ENCODE measurements at places on chromosomes 1 and 21.

GRCh38 chr1:115782571-115783281 lies 14.2 kb upstream of the CASQ2 start:
- DNase-seq, result no peak

DNA sequence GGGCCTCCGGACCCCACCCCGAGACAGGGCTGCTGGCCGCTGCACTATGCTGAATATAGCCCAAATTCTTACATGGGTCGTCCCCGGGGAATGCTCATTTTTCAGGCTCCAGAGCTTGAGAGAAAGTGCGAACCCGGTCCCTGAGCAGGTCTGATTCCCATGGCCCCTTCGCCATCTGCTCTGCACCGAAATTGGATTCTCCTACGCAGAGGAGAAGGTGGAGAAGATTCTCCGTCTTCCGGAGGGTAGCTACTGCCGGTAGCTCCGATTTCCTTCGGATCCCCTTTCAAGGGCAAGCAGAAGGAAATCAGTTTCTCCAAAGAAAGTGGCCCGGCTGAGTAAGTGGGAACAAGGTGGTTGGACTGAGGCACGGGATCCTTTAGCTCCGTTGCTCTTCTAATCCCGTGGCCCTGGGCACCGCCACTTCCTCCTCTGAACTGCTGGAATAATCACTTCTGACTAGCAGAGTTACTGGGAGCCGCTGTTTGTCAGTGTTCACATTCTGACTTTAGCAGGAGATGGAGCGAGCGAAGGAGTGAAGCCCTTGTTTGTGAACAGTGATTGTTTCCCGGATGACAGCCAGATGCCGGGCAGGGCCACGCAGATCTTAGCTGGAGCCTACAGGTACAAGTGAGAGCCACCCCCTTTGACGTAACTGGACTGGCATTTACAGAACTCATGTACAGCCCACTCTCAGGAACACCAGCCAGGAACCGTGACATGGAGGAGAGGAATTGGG lies 1.1 kb upstream of the ZNF496 start:
- no peak for DNase-seq

DNA sequence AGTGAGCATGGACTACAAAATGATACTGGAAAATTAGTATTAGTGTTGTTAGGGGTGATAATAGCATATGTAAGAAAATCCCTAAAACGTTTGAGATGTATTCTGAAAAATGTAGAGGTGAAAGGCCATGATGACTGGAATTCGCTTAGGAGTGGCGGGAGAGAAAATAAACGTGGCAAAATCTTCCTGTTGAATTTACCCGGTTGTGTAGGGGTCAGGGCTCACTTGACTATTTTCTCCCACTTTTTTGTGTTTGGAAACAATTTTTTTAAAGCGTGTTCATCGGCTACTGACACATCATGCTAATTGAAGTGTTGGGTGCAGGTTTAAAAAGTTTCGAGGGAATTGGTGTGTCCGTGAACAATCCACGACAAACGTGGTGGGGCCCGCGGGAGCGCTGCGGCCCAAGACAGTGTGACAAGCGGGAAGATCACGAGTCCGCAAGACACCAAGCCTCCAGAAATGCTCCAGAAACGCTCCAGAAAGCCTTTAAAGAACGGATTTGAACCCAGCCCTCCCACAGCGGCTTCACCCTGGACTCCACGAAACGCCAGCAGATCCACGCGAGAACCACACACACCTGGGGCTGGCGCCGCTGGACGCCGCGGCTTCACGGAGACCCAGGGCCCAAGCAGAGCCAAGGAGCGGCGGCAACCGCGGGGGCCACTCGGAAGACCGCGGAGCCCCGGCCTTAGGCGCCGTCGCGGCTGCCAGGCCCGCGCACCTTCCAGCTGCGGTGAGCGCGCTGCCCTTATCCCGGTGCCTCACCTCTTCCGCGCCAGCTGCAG lies 573 bp downstream of the PSMG1 start:
- DNase-seq, result no peak

- no peak for DNase-seq
Measured at GRCh38 chr1:183761871-183762270, 43.0 kb upstream of the RGL1 start.

DNA sequence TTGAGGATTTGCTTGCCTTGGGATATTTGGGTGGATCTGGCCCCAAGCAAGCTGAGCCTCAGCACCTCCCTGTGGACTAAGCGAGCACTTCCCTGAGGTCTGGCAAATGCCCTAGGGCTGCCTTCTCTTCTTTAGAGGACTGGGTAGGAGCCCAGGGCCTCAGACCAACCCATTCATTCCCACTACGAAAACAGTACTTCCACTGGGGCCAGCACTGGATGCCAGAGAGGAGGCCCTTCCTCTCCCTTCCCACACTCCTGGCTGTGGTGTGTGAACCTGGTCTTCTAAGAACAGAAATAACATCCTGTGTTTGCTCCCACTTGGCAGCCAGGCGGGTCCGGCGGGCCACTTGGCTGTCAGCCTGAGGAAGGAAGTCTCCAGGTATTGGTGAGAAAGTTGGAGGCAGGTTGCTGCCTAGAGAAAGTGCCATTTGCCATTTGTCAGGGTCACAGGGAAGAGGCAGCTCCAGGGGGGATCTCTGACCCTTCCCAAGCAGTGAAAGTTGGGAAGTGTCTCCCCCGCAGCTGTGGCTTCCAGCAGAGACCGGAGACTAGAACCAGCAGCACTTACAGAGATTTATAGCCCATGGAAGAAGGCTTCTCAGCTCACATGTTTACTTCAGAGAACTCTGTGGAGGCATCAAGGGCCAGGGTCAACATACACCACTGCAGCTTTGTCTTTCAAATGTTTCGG lies 323.5 kb downstream of the SIPA1L2 start:
- DNase-seq, result no peak

GRCh38 chr1:210571356-210572284 lies 242.9 kb downstream of the HHAT start:
- DNase-seq, result no peak

DNA sequence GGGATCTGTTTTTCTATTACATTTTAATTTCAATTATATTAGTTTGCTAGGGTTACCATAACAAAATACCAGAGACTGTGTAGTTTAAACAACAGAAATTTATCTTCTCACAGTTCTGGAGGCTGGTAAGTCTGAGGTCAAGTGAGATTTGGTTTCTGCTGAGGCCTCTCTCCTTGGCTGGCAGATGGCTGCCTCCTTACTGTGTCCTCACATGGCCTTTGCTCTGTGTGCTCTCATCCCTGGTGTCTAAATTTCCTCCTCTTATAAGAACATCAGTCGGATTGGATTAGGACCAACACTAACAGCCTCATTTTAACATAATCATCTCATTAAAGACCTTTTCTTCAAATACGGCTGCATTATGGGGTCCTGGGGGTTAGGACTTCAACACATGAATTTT lies 195.2 kb upstream of the CHODL start:
- no peak for DNase-seq

DNA sequence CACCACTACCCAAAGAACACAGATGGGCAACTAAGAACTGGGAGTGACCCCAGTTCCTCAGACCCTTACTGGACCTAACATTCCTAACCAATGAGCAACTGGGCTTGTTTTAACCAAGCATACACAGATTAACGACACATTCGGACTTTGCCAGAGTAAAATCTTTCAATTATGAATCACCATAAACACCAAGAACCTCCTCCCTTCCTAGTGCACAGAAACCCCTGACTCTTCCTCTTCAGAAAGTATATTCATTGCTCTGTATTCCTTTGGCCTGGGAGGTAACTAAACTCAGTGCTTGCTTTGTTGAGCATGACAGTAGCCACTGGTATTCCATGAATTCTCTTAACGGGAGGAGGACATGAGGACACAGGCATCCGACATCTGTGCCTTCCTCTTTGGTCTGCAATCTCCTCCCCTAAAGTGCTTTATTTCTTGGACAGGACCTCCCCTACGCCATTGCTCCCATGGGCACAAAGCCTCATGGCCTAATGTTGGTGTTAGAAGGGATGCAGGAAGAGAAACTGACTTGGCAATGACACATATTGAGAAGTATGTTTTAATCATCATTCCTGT lies 42.7 kb downstream of the SEC16B start:
- DNase-seq, result no peak

DNA sequence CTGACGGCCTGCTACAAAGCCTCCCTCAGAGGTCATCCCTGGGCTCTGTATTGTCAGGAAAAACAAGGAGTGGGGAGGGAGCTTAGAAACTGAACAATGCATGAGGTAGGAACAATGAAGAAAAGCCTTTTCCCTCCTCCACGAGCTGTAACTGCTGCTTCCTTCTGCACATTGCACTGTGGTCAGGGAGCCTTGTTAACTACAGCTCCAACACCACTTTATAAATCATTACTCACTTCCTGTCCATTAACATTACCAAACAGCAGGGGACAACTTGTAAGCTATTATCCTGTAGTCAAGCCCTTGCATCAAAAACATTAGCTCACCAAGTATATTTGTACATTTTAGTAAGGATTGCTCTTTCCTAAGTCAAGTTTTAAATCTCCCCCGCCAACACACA lies 336.0 kb upstream of the NR5A2 start:
- no peak for DNase-seq

- no peak for DNase-seq
Measured at GRCh38 chr1:94949681-94950661, 23.1 kb upstream of the CNN3 start.

- no peak for DNase-seq
Measured at GRCh38 chr1:155305881-155306391, 2.7 kb upstream of the FDPS start.

- DNase-seq, result no peak
Measured at GRCh38 chr1:185861630-185862029, 127.4 kb downstream of the HMCN1 start.

DNA sequence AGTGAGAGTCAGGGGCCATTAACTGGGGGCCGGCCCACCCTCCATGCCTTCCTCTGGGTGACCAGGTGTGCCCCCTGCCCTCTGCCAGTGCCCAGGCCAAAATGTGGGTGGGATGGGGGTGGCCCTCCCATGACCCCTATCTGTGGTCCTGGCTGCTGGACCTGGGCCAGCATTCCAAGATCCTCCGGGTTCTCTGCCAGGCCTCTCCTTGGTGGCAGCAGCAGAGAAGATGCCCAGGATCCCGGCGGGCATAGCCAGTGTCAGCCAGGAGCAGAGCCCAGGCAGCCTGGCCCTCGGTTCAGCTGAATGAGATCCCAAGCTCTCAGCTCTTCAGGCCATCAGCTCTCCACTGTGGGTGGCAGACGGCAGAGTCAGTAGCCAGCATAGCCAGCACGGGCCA lies 31.3 kb upstream of the ACTRT2 start:
- no peak for DNase-seq

DNA sequence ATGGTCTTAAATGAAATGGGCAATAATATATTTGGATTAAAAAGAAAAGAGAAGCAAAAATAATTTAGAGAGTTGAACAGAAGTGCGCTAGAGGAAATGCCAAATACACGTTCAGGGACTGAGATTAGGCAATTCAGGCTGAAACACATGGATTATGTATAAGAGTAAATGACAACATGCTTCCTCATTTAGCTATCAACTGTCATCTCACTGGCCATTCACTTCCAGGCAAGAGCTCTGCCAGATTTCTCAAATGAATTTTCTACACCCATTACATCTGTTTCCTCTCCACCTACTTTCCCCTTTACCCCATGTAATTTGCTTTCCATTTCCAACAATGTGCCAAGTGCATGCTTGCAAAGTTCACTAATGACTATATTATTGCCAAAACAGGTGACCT lies 582.4 kb downstream of the LTN1 start:
- DNase-seq, result no peak

DNA sequence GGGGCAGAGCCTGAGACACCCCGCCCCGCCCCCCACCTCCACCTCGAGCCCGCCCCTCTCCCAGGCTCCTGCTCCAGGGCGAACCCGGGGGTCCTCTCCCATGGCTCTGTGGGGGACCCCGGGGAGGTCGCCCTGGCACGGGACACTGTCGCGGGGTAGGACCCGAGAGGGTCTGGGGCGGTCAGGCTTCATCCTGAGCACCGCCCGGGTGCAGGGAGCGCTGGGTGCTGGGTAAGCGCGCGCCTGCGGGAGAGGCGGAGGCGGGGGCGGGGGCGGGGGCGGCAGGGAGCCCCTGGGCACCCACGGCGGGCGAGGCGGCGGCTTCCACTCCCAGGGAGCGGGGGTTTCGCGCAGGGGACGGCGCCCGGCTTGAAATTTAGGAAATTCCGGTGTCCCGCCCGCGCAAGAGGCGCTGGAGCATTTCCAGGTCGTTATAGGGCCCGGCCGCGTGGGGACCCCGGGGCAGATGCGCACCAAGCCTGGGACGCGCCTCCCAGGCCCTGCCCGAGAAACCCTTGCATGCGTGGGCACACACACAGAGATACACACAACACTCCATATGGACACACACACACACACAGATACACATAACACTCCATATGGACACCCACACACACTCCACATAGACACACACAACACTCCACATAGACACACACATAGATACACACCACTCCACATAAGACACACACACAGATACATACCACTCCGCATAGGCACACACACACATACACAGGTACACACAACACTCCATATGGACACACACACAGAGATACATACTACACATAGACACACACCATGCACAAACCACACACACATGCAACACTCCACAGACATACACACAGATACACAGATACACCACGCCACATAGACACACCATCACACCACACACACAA lies 48.7 kb upstream of the SLC19A1 start:
- DNase-seq, result peak; percentile 70

GRCh38 chr1:55747408-55747841 lies 532.3 kb upstream of the USP24 start:
- no peak for DNase-seq

DNA sequence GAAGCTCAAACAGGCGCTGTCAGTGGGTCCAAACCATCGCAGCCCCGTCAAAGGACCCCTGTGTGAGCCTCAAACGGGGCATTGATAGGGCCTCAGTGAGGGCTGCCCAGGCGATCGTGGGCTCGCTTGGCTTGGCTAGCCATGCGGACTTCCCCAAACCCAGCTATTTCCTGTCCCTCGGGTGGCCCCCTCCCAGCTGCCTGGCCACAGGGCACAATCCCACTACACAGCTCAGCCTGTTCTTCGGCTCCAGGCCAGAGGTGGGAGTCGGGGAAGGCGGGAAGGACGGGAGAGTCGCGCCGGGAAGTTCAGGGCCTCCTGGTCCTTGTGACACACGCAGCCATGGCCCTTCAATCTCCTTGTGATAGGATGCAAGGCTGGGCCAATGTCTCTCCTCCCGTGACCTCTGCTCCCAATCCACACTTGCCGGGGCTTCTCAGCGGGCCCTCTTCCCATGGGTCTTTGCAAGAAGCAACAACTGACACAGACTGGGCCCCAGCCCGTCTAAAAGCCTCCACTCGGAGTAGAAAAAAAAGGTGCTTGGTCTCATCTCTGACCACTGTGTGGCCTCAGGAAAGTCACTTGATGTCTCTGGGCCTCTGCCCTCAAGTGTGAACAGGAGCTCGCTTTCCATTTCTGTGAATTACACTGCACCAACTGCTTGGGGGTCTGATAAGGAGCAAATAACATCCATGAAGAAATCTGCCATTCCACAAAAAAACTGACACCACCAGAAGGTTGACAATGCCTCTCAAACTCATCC lies 7.1 kb upstream of the MATN1 start:
- DNase-seq, result no peak

GRCh38 chr1:42730988-42731387 lies 9.0 kb downstream of the CLDN19 start:
- DNase-seq, result no peak

Data from GM12891 (cell line).